ENCODE measurements at places on chromosomes 3 and 15. TPM values are rescaled to one million over a fixed set of nuclear protein-coding genes. Genes with fewer than 3 reads are reported as not detected.

GOLGA6L7 gene
- not detected for total RNA-seq

ZNF717 gene
- total RNA-seq: 7.5 TPM

PAQR5 gene
- total RNA-seq: 1.1 TPM

SAMD7 gene
- not detected for total RNA-seq

SPSB4 gene
- total RNA-seq: 7.1 TPM

DNA sequence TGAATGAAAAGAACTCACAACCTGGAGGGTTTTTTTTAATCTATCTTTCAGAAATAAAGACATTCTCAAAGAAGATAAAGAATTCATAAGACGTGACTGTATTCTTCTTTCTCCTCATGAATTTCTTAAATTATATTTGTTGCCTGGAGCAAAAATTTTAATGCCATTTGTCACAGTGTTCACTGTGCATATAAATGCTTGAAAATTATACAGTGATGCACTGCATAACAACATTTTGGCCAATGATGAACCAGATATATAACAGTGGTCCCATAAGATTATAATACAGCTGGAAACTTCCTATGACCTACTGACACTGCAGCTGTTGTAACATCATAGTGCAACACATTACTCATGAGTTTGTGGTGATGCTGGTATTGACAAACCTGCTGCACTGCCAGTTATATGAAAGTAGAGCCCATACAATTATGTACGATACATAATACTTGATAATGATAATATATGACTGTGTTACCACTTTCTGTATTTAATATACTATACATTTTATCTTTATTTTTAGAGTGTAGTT is 67.3 kb downstream of the P2RY1 start:
- no peak for DNase-seq

DNA sequence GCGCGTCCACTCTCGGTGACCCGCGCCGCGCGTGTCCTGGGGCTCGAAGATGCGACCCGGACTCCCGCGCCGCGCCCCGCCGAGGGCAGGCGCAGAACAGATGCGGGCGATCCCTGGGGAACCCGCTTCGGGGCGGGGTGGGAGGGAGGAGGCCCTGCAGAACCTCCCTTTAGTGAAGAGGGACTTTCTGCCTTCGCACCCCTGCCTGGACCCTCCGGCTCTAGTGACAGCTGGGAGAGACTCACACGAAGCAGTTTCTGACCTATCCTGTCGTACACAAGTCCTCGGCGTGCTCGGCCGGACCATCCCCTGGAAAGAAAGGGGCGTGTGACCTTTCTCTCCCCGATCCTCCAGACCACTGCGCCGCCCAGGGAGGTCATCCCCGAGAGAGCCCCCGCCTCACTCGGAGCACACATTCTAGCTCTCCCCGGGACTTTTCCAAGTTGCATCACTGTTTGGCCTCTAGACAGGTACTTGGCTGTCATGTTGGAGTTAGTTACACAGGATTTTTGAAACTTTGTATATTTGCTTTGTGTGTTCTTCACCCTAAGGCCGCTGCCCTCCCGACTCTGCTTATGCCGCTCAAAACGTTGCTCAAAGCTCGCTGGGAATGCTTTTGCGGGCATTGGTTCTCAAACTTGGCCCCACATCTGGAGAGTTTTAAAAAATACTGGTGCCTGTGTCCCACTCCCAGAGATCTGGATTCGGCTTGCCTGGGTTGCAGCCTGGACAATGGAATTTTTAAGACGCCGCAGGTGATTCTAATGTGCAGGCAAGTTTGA is 582 bp downstream of the CGNL1 start:
- DNase-seq: no peak

DNA sequence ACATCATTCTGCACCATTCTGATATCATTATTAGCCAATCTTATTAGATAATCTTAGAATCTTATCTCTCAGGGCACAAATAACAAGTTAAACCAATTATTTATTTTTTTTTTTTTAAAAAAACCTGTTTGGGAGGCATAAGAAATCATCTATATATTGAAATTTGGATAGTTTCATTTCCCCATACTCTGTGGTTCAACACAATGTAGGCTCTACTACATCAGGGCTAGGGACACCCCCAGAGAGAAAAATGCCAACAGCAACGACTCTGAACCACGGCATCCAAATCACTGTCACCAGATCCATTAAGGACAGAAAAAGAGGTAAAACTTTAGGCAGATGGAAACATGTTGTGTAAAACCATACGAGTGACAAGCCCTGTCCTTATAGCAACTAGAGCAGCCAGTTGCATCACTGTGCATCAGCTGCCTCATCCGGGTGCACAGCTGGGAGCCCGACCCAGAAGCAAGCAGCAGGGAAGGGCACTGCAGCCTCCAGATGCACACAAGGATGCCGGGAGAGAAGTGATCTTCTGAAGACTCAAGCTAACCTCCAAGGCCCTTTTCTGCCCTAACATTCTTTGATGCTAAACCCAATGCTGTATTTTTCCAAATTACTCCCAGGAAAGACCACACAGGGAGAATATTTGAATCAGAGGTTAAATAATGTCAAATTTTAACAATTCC is 381.1 kb downstream of the CTNNB1 start:
- no peak for DNase-seq

DNA sequence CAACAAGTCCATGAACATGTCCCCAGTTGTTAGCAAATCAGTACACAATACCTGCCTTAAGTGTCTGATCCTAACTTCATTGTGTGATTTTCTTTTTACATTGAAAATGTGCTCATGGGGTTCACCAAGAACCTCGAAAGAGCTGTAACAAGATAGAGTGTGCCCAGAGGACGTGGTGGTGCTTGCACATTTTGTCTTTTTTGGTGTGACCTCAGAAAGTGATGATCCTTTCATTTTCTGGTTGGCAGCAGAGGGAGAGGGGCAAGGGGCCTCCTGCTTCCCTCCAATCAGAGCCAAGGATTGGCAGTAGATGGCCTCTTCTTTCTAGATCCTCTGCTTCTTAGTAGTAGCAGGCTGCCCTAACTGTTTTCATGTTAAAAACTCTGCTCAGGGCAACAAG is 176.4 kb downstream of the OPA1 start:
- DNase-seq: no peak

- no peak for DNase-seq
Measured at GRCh38 chr3:32138545-32139104, 32.2 kb downstream of the GPD1L start.

GRCh38 chr3:65070968-65071367 is 383.2 kb upstream of the ADAMTS9 start:
- DNase-seq: no peak

DNA sequence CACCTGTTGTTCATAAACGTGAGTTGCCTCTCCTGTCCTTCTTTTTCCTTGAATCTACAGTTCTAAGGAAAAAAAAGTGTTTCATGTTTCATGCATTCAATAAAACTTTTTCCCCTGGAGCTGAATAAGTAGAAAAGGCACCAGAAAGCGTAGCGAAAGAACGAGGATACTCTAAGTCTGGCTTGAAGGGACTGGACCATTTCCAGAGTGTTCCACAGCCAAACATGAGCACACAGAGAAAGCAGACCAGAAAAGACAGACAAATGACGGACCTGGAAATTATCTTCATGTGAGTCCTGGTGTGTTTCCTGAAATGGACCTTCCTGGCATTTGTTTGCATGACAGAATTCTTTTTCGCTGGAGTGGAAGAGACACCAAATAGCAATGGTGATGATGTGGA is 204.7 kb downstream of the SV2B start:
- no peak for DNase-seq

GRCh38 chr15:74319596-74320351 is 47.7 kb downstream of the CYP11A1 start:
- DNase-seq: no peak

- DNase-seq: no peak
Measured at GRCh38 chr15:77019521-77020331, 24.8 kb downstream of the PSTPIP1 start.

All from Right ventricle myocardium inferior (tissue), 1 donor.